ENCODE measurements at places on chromosomes 3 and 15. TPM values are rescaled to one million over a fixed set of nuclear protein-coding genes. Genes with fewer than 3 reads are reported as not detected.

DNA sequence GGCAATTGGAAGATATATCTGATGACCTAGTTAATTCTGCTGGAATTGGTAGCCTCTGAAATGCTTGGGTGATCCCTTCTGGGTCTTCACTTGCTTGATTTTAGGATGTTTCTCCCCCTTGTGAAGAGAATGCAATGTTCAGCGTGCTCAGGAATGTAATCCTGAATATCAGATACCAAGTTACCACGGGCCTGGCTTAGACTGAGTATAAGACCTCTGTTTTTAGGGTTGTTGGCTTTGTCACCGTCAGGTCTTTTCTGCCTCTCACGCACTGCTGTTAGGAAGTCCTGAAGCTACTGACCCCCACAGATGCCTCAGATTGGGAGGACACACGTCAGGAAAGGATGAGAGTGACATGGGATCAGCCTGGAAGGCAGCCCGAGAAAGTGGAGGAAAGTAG lies 198.5 kb downstream of the CDIN1 start:
- H3K4me1 ChIP-seq, result no peaks in the 10 kb centered on the region
- no peak for DNase-seq
- no peak overlapping the region for H3K4me3 ChIP-seq
- H3K27ac ChIP-seq, result no peak overlapping the region
- no peaks in the 10 kb centered on the region for H3K36me3 ChIP-seq
- H3K27me3 ChIP-seq, result no peaks in the 10 kb centered on the region

GRCh38 chr15:88476635-88477060 lies 9.1 kb downstream of the MRPS11 start:
- no peaks in the 10 kb centered on the region for H3K27me3 ChIP-seq
- H3K36me3 ChIP-seq, result no peaks in the 10 kb centered on the region
- DNase-seq, result peak; percentile 68
- H3K4me1 ChIP-seq, result no peaks in the 10 kb centered on the region
- no peak overlapping the region for H3K27ac ChIP-seq

The TBC1D2B gene
- 11.7 TPM for total RNA-seq

- H3K4me1 ChIP-seq, result no peaks in the 10 kb centered on the region
- no peak overlapping the region for H3K27ac ChIP-seq
- no peaks in the 10 kb centered on the region for H3K27me3 ChIP-seq
- no peak overlapping the region for H3K4me3 ChIP-seq
Observed at GRCh38 chr15:41961001-41961518, 11.3 kb downstream of the EHD4 start.

DNA sequence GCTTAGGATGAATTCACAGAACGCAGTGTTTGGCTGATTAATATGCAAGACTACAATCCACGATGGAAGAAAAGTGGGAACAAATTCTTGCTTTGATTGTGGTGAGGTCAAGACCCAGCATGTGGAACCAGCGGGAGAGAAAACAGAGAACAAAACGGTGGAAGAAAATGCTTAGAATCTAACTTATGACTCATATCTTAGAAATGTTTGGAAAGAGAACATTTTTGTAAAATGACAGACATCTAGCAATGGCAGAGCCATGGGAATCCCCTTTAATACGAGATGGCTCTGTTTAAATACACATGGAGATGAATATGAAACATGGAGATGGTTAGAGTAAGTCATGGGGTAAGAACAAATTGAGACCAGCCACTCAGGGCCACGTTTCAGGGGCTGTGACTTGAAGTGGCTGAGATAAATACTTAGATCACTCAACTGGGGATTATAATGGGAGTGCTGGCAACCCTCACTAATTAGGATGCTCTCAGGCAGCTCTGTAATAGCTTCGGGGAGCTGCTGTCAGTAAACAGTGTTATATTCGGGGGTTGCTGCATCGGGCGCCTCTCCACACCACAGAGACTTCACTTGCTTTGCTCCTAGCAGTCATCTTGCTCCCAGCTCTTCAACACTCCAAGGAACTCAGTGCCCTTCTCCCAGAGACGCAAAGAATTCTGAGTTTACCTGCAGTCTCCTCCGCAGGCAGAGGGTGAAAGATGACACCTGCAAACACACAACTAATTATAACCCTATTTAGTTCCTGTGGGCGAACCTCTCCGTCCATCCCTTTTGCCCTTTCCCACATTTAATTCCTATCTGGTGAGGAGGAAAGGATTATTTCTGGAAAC lies 68.0 kb upstream of the ONECUT1 start:
- no peak overlapping the region for H3K4me3 ChIP-seq
- peak; percentile 36 for DNase-seq
- peaks cover 34% of the 10 kb centered on the region for H3K4me1 ChIP-seq
- no peak overlapping the region for H3K27ac ChIP-seq

DNA sequence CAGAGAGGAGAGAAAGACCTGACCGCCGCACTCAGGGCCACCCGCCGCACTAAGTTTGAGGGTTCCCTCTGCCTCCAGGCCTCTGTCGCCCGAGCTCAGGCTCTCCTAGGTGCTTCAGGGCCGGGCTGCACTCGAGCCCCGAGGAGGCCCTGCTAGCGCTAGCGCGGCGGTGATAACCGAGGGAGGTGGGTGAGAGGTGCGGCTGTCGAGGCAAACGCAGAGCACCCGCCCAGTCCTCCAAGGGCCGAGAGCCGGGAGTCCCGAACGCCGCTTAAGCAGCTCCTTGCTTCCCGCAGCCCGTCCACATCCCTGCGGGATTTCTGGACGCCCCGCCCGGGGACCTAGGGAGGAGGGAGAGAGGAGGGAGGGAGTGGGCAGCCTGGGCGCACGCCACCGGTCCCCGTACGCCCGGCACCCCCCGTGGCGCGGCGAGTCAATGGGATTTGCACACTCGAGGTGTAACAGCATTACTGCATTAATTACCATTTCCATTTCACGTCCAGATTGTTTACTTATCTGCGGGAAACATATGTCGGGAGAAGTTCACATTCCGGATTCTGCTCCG lies 6.8 kb downstream of the SOX14 start:
- H3K27ac ChIP-seq, result no peak overlapping the region
- peak; percentile 67 for DNase-seq
- H3K4me3 ChIP-seq, result peak overlapping the region; percentile 30
- H3K4me1 ChIP-seq, result peaks cover 55% of the 10 kb centered on the region
- no peaks in the 10 kb centered on the region for H3K36me3 ChIP-seq

Data from neural progenitor cell (in vitro differentiated cells).